GM12864 (cell line): ENCODE measurements at places on chromosomes 6 and 20.

DNA sequence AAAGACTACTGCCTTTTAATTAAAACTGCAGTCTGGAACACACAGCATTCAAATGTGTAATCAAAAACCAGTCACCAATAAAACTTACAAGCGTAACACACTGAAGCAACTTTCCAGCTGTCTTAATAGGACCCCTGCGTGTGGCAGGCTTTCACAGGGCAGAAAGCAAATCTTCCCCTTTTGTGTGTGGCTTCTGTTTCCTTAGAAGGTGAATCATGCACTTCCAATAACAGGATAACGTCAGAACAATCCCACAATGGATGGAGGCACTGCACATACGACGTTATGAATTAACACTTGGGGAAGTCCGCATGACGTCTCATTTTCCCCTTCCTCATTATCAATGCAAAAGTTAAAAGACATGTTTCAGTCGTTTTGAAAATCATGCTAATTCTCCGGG, 44.8 kb downstream of the INSM1 start:
- no peak for DNase-seq

DNA sequence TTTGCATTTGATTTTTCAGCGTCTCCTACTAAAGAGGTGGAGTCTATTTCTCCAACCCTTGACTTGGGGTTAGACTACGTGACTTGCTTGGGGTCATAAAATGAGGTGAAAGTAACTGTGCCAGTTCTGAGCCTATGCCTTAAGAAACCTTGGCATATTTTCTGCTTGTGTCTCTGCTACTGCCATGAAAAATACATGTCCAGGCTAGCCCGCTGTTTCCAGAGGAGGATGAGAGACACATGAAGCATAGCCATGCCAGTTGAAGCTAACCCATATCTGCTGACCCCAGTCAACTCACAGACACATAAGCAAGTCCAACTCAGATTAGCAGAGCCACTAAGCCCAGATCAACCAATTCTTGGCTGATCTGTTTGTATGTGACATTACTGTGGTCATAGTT, 38.7 kb downstream of the SCP2D1 start:
- DNase-seq = no peak

DNA sequence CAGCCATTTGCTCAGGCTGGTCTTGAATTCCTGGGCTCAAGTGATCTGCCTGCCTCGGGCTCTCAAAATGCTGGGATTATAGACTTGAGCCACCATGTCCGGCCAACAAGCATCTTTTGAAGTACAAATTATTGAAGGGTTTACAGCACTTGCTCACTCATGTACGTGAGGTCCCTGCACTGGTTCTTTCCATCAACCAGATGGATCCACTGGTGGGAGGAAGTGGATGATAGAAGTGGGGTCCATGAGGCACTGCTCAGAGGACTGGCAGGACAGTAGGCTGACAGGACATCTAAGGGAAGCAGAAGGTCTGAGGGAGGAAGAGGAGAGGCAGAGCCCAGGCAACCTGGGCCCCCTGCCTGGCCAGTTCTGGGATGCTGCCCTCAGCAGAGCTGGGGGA, 109.2 kb upstream of the NXT1 start:
- no peak for DNase-seq

- no peak for DNase-seq
Observed at GRCh38 chr20:23691675-23692074, 2.8 kb upstream of the CST4 start.

GRCh38 chr20:16390991-16391390, 182.3 kb downstream of the KIF16B start:
- no peak for DNase-seq

DNA sequence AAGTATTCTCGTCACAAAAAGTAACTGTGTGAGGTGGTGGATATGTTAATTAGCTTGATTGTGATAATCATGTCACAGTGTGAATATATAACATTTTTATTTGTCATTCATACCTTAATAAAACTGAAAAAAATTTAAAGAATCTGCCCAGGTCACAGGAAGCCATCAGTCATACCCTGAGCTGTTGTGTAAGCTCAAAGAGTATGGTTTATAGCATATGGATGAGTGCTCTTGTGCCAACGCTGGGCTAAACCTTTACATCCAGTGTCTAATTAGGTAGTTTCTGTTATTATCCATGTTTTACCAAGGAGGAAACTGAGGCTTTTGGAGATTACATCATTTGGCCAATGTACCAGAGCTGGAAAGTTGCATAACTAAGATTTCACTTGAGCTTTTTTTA, 11.4 kb downstream of the PKIG start:
- DNase-seq = no peak

DNA sequence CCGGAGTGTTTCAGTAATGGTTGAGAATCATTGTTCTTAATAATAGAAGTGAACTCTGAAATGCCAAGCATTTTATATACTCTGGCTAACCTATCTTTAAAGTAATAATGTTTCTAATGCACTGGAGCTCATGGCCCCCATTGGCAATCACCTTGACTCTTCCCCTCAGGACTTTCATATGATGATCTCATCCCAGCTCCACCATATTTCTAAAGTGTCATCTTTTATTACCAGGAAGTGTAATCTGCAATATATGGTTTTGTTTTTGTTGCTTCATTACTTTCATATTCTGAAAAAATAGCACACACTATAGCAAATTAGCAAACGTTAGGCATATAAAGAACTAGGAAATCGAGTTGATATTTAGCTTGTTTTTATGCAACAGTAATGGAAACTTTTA, 60.3 kb downstream of the TULP4 start:
- DNase-seq = no peak
